Immature natural killer cell (primary cell): ENCODE measurements at places on chromosomes 4 and X.

- no peak for DNase-seq
Measured at GRCh38 chrX:75369721-75370120, 95.8 kb downstream of the UPRT start.

GRCh38 chr4:102627831-102628523, 126.8 kb downstream of the NFKB1 start:
- DNase-seq = no peak

DNA sequence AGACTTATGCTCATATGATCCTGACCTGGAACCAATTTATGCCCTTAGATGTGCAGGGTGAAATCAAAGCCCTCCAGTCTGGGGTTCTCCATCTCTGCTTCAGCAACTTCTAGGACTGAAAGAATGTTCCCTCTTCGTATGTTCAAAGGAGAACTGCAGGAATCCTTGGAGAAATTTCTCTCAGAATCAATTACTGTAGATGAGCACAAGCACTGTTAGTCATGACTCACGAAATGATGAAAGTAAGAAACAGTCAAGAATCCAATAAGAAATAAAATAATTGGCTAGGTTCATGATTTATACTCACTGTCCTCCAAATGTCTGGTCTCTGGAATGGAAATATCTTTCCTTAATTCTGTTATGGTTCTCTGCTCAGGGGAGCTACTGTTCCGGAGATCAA, 348.2 kb downstream of the PDGFC start:
- no peak for DNase-seq

DNA sequence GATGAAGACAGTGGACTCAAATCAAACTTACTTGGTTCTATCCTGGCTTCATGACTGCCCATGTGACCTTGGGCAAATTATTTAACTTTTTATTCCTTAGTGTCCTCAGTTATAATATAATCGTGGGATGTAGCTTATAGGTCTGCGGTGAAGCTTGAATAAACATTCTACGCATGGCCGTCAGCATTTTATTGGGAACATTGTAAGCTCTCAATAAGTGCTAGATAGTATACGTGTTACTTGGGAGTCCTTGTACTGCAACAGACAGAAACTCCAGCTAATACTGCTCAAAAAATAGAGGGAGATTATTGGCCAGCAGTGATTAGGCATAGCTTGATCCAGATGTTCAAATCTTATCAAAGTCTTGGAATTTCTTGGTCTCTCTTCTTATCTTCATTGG, 104.8 kb downstream of the SYTL5 start:
- DNase-seq = no peak
